ENCODE measurements at places on chromosomes 1 and 21.

DNA sequence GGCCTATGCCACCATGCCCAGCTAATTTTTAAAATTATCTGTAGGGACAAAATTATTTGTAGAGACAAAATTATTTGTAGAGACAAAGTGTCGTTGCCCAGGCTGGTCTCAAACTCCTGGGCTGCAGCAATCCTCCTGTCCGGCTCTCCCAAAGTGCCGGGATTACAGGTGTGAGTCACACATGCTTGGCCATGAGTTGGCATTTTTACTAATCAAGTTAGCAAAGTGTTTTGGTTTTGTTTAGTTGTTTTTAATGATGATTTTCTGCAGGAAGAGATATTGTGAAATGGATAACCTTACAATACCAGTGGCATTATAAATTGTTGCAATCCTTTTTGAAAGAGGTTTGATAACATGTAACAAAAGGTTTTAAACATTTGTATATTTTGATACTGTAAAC, 65.3 kb upstream of the MAGI3 start:
- DNase-seq: no peak

GRCh38 chr1:209769971-209770370, 14.1 kb downstream of the TRAF3IP3 start:
- DNase-seq: no peak

DNA sequence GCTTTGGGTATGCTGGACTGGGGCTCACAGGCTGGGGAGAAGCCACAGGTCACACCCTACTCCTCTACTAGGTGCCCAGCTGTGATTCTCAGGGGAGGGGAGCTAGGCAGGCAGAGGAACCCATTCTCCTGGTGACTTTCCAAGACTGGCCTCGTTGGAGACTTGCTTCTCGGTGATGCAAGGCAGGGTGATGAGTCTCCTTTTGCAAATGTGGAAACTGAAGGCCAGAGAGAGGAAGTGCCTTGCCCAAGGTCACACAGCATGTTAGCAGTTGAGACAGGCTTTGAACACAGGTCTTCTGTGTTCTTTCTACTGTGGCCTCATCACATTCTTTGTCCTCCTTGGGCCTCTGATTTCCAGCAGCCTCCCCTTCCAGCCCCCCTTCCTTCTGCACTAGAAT, 20.5 kb upstream of the C1QA start:
- DNase-seq: no peak

DNA sequence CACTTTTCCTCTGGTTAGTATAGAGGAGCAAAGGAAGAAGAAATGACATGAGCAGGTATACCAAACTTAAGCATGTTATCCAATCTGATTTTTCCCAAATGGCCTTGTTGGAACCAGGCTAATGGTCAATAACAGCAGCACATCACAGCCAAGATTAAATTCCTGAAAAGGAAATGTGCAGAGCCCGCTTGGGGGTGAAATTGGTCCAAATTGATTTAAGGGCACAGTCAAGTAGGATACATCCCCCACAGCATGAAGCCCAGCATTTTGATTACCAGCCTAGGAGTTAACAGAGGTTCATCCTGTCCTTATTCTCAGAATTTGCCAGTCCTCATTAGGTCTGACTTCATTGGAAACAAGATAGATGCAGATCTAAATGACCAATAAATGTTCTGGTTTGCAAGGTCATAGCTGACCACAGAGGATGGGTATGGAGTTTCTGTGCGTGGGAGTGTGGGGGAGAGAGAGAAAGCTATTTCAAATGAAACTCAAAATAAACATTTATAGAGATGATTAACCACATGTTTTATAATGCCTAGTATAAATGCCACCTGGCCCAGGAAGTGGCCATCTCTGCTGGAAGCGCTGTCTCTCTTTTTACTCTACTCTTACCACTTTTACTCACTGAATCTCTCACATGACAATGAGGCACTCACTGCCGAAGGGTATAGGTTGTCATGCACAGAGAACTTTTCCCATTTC, 38.7 kb downstream of the RGS5 start:
- DNase-seq: no peak

- DNase-seq: no peak
Measured at GRCh38 chr1:41355761-41356160, 5.5 kb upstream of the FOXO6 start.

DNA sequence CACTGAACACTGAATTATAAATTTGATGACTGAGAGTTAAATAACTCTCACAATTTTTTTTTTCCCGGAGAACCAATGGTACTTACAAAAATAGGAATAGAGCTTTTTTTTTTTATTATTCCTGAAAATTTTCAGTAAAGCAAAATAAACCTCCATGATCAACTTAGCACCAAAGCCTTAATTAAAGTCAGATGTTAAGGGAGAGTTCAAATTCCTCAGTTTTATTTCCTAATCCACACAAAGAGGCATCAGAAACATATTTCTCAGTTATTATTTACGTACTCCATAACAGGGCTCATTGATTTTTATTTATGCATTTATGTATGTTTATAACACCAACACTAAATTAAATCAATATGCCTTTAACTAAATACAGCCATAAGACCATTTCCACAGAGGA, 55.5 kb downstream of the PLPPR5 start:
- no peak for DNase-seq

DNA sequence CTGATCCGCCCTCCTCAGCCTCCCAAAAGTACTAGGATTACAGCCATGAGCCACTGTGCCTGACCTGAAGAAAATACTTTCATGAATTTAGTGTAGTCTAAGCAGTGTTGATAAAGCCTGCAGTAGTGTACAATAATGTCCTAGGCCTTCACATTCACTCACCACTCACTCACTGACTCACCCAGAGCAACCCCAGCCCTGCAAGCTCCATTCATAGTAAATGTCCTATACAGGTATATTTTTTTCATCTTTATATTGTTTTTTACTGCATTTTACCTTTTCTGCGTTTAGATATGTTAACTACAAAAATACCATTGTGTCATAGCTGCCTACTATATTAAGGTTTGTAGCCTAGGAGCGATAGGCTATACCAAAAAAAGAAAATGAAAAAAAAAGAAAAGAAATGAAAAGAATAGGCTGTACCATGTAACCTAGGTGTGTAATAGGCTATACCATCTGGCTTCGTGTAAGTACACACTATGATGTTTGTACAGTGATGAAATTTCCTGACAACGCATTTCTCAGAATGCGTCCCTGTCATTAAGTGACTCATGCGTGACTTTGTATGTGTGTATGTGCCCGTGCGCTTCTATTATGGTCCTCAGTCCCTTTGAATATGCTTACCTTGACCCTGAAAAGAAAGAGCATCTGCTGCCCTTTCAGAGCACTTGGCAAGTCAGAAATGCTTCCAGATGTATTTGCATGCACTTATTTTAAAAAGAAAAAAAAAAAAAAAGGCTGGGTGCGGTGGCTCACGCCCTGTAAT, 9.2 kb upstream of the SLAMF8 start:
- DNase-seq: no peak

- DNase-seq: no peak
Measured at GRCh38 chr1:63714482-63714760, 59.4 kb upstream of the ROR1 start.

DNA sequence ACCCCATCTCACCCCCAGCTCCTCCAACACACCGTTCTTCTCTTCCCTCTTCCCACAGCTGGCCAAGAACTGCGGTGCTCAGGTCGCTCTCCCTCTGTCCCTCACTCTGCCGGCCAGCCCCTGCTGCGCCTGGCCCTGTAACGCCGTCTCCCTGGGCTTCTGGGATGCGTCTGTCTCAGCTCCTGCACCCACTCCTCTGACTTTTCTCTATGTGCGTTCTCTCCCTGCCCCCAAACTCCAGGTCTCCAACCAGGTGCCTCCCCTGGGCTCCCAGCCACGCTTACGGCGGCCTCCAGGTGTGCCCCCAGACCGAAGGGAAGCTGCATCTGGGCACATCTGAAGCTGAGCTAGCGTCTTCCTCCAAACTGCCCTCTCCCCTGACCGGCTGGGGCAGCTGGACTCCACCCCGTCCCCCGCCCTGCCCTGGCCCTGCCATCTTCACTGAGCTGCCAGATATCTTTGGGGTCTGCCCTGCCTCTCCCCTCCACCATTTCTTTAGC, 2.6 kb downstream of the KRTAP10-12 start:
- no peak for DNase-seq

DNA sequence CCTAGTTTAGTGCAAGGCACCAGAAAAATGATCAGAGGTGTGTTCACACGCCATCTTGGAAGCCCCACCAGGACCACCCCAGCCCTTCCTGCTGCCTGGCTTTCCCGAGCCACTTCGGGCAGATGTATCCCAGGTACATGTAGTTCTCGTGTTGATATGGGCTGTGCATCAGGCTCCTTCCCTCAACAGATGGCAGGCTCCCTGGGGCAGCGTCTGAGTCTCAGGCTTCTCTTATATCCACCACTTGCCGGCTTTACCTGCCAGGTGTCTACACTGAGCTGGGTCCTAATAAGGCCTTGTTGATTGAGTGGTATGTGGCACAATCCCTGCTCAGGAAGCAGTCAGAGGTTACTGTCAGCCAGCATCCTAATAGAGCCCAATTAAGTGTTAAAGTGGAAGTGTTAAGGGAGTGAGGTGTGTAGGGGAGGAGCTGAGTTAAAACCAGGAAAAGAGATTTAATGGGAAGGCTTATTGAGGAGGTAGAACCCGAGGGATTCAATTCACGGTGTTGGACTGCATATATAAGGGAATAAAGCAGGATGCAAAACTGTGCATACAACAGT, 8.5 kb downstream of the GPA33 start:
- DNase-seq: no peak

- DNase-seq: no peak
Measured at GRCh38 chr1:31145648-31146047, 80.1 kb upstream of the PUM1 start.

DNA sequence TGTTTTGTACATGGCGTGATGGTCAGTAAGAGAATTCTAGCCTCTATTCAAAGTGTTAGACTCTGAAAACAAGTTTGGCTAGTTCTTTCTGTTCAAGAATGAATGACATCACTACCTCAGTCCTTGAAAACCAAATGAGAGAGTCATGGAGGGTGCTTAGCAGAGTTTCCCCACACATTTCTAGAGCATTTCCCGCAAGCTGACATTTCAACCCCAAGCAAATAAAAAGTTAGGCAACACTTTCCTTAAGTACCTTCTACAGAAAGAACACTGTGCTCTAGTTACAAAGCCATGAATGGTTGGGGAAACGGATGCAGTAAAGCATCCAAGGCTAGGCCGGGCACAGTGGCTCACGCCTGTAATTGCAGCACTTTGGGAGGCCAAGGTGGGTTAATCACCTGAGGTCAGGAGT, 47.9 kb upstream of the SLC44A3 start:
- no peak for DNase-seq

DNA sequence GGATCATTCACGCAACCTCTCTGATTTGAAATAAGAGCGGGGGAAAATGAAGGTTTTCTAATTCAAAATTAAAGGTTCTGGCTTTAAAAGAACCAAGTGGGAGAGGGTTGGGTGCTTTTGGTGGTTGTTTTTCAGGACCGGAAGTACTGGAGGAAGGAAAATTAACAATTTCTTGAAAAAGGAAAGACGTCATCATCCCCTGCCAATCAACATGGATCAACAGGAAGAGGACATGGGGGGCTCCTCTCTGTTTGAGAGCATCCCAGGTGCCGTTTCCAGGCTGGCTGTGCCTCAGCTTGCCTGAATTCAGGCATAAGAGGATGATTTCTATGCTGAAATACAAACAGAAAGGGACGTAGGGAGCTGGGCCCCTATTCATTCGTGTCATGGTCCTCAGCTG, 21.6 kb upstream of the NID1 start:
- DNase-seq: no peak

GRCh38 chr21:44306936-44307704, 7.3 kb downstream of the PFKL start:
- no peak for DNase-seq

- no peak for DNase-seq
Measured at GRCh38 chr1:157803851-157804250, 16.1 kb downstream of the FCRL1 start.

DNA sequence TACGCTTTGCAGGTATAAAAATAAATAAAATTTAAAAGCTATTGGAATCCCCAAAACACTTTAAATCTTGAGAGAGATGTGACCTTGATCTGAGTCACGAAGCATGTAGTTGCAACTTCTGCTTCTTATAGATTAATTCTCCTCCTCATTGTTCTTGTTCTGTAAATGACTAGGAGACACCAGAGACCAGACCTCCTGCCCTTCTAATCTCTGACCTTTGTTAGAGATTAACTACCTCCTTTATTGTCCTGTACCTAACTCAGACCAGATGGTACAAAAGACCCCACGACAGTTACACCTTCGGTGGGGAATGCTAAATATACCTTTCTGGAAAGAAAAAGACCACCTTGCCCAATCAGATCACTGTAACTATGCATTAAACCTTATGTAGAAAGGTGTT, 76.9 kb upstream of the NEK2 start:
- DNase-seq: no peak

DNA sequence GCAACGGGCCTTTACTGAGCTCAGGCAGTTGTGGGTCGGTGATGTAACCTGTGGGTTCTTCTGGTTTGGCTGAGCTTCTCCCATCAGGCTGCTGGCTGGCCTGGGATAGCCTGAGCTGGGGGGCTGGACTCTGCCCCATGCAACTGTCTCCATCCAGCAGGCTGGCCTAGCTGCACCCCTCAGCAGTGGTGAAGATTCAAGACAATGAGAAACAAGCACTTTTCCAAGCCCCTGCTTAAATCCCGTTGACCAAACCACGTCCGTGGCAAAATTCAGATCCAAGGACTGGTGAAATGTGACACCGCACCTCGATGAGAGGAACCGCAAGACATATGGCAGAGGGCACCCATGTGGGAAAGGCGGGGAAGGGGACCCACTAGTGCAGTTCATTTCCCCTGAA, 25.6 kb downstream of the PRSS38 start:
- DNase-seq: no peak

GRCh38 chr1:20485527-20486456, at the start of gene CAMK2N1:
CAMK2N1 (minus strand) TSS chr1:20486210; CDS start chr1:20485379, 831 bp downstream.
- peak; percentile 36 for DNase-seq

GRCh38 chr1:113868387-113869083, 3.0 kb downstream of the PTPN22 start:
- no peak for DNase-seq

- no peak for DNase-seq
Measured at GRCh38 chr1:200366577-200367253, 43.1 kb downstream of the ZNF281 start.

GRCh38 chr1:109438798-109439297, 12.6 kb upstream of the PSMA5 start:
- no peak for DNase-seq

- DNase-seq: no peak
Measured at GRCh38 chr1:163170975-163171676, 31.6 kb downstream of the RGS5 start.

Data from stimulated activated CD8-positive, alpha-beta memory T cell treated with anti-CD3 and anti-CD28 coated beads, Interleukin-4, amount 100 ng/mL, for 1 hour (primary cell).